ENCODE measurements at places on chromosomes 11 and 22.

DNA sequence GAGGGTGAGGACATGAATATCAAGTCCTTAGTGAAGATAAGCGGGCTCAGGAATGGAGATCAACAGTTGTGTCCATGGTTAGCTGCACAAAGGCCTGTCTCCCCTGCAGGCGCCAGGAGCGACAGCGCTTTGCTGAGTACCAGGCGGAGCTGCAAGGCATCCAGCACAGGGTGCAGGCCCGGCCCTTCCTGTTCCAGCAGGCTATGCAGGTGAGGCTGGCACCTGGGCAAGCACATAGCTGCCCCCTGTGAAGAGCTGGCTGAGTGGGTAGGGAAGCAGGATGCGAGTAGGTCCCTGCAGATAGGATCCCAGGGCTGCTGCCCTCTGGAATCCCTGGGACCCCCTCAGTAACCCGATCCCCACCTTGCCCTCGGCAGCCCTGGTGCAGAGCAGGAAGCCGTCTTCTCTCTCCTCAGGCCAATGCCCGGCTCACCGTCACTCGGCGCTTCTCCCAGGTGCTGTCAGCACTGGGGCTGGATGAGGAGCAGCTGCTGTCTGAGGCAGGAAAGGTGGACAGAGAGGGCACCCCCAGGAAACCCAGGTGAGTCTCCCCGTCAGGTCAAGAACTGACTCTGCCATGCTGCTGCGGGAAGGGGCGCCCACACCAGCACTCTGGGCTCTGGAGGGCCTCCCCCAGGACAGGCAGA, 2.6 kb upstream of the SART1 start:
- DNase-seq, result no peak

- no peak for DNase-seq
These were observed 644 bp downstream of the TMEM134 start for GRCh38 chr11:67468456-67468758.

DNA sequence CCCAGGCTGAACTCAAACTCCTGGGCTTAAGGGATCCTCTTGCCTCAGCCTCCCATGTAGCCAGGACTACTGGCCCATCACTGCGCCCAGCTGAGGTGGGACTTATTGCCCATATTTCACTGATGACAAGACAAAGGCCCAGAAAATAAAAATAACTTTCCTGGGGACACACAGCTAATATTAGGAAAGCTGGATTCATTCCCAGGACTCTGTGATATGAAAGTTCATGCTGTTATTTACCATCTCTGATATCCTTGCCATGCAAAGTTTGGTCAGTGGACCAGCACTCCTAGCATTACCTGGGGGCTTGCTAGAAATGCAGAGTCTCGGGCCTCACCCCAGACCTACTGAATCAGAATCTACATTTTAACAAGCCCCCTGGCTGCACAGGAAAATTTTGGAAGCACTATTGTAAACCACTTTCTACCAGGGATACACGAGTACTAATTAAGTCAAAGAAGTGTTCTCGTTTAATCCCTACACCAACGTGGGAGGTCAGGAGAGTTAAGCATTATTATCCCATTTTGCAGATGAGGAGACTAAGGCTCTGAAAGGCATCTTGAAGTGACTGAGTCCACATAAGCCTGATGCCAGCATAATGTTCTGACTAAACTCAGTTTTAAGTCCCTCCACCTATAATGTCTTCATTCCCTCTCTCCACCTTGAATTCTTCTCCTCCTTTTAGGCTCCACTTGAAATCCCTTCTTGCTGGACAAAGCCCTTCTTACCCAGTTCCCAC, 2.5 kb upstream of the FAM83F start:
- no peak for DNase-seq

GRCh38 chr11:132126973-132127899, 756.8 kb downstream of the NTM start:
- no peak for DNase-seq

DNA sequence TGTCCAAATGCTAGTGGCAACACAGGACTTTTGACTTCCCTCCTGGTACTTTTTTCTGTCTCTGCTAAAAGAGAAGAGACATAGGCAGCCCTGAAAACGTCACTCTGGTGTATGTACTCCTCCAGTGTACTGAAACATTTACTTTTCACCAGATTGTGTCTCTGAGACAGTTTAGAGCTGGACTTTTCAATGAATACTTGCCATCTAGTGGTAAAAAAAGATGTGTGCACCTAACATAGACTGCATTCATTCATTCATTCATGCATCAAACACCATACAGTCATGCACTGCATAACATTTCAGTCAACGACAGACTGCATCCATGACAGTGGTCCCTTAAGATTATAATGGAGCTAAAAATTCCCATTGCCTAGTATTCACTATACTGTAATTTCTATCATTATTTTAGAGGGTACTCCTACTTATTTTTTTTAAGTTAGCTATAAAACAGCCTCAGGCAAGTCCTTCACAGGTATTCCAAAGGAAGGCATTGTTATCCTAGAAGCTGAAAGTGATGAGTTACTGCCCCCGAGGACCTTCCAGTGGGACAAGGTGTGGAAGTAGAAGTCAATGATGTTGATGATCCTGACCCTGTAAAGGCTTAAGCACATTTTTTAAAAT, 186.2 kb downstream of the SPON1 start:
- peak; percentile 48 for DNase-seq

DNA sequence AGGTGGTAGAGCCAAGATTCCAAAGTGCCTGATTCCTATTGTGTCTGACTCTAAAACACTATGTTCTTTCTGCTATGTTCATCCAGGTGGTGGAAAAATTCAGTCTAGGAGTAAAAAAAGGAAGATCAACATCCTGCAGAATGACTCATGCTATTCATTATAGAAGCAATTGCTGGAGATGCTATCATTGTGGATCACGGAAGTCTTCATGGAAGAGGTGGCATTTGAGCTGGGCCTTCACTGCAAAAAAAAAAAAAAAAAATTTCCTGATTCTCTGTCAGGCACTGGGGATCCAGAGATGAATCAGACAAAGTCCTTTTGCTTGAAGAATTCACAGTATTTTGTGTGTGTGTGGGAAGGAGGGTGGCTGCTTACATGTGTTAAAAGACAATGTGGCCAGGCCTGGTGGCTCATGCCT, 1.4 kb upstream of the UVRAG start:
- no peak for DNase-seq

GRCh38 chr11:57427727-57428082, 784 bp upstream of the SLC43A3 start:
- no peak for DNase-seq

DNA sequence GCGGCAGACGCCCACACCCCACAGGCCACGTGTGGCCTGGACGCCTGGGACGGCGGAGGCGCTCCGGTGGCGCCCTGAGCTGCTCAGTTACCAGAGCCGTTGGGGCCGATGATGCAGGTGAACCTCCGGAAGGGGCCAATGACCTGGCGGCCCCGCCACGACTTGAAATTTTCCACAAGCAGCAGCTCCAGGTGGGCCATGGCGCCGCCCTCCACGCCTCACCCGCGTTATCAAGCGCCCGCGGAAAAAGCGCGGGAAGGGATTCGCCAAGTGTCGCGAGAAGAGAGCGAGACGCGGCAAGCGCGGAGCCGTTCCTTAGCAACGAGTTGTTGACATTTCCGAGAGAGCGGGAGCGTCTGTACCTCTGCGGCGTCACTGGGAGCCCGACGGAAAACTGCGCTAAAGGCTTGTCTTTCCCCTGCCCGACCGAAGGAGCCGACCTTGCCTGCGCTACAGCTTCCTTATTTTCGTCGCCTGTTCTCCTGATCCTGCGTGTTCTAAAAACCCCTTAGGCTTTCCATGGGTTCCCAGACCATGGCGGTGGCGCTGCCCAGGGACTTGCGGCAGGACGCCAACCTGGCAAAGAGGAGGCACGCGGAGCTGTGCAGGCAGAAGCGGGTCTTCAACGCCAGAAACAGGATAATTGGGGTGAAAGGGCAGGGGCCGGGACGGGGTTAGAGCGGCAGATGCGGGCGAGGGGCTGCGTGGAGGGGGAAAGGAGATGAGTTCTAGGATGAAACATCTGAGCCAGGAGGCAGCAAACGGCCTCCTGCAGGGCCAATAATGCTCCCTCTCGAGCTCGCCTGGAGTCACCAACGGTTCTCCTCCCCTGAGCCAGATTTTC, at the start of the genes RIBC2 and SMC1B:
TSS of gene RIBC2 (plus strand) at position 326 of the 844 bp plus-strand sequence. CDS start at position 520, 194 bp downstream.
TSS of gene SMC1B (minus strand) at position 232 of the 844 bp plus-strand sequence. CDS start at position 200, 32 bp downstream.
- DNase-seq, result peak; percentile 69

GRCh38 chr11:1181853-1182535, 24.2 kb downstream of the MUC5AC start:
- no peak for DNase-seq

- DNase-seq, result no peak
These were observed 405.8 kb downstream of the NTM start for GRCh38 chr11:131776211-131776610.

DNA sequence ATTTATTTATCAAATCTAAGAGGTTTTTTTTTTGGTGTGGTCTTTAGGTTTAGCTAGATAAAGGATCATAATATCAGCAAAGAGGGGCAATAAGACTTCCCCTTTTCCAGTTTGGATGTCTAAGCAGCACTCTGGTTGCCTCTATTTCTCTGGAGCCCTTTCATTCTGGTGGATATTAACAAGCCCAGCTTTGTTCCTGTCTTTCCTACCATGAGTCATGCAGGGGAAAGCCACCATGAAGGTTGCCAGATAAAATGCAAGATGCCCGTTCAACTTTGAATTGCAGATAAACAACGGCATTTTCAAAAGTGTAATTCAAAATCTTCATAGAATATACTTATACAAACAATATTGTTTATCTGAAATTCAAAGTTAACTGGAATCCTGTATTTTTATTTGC, 143.6 kb downstream of the ADAMTS15 start:
- DNase-seq, result no peak

DNA sequence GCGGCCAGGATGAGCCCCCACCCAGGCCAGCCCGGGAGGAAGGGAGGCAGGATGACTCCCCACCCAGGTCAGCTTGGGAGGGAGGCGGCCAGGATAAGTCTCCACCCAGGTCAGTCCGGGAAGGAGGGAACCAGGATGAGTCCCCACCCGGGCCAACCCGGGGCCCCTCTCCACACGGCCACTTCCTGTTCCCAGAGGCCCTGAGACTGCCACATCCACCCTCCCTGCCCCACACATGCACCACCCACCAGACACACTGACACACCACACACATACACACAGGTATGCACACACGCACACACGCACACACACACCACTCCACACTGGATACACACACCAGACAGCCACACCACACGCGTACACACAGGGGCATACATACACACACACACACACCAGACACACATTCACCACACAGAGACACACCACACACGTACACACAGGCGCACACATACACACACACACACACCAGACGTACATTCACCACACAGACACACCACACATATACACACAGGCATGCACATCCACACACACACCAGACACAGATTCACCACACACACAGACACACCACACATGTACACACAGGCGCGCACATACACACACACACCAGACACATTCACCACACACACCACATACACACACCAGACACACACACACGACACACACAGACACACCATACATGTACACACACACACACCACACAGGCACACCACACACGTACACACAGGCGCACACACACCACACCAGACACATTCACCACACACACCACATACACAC, 84.9 kb upstream of the PRR5 start:
- no peak for DNase-seq

- no peak for DNase-seq
These were observed 14.2 kb downstream of the ATM start for GRCh38 chr11:108237058-108237481.

GRCh38 chr11:110571081-110571720, 141.0 kb downstream of the ARHGAP20 start:
- no peak for DNase-seq

DNA sequence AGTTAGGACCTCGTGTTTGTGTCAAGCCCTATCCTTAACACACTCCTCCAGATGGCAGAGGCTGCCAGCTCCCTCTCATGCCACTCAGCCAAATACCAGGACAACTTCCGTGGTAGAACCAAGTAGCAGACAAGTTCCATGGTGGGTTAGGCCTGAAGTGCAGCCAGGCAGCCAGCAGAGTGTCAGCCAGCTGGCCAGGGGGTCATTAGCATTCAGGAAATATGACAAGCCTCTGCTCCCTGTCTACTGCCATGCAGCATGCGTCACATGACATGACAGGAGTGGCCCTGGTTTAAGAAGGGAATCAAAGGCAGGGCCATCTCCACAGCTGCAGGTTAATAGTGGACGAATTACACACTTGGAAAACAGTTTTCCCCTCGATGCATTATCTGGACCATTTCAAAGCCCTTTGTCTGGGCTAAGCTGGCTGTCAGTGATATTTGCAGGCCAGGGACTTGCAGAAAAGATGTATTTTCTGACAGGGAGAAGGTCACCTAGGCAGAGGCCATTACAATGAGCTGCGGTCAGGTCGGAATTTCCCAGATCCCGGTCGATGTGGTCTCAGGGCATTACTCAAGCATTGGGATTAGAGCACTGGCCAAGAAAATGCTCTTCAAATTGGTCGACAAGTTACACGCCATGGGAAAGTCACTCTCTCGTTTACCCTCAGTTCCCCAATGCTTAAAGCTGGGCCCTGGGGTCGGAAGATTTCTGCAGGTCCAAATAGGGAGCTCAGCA, 461.7 kb upstream of the CADM1 start:
- DNase-seq, result no peak
